ENCODE measurements at places on chromosomes 5 and 9.

GRCh38 chr9:71729816-71730526 lies 38.3 kb downstream of the CEMIP2 start:
- DNase-seq: no peak

GRCh38 chr5:87825583-87825982 lies 412.9 kb upstream of the CCNH start:
- DNase-seq: no peak

DNA sequence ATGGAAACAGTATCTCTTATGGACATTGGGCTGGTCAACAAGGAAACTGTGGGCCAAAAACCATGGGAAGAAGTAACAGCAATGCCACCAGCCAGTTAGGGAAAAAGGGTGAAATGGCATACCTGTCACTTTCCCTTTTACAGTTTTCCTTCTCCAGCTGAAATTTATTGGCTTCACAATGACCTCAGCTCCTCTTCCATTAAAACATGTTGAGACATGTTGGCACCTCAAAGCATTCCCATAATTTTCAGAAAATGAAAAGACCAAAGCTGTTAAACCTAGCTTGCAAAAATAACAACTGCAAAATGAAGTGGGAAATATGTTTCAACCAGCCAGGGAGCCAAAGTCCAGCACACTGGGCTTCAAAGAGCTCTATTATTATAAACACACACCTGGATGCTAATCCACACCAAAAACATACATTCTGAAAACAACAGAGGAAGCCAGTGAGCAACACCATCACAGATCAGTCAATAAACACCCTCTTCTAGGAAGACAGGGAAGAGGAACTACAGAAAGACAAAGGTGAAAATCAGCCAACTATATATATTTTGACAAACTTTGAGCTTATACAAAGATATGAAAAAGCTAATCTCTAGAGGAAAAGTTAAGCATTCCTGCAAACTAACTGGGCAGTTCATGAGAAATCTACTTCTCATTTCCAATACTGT lies 78.4 kb upstream of the PTGER4 start:
- no peak for DNase-seq

GRCh38 chr9:108535526-108535925 lies 320.3 kb downstream of the ACTL7B start:
- peak; percentile 13 for DNase-seq

- no peak for DNase-seq
Measured at GRCh38 chr5:97627272-97627671, 444.2 kb upstream of the RIOK2 start.

- no peak for DNase-seq
Measured at GRCh38 chr5:69156456-69156855, 10.5 kb upstream of the CCNB1 start.

- DNase-seq: no peak
Measured at GRCh38 chr9:14439555-14439954, 125.6 kb upstream of the NFIB start.
